ENCODE measurements at places on chromosomes 7 and 10.

GRCh38 chr10:117460846-117461765, 81.4 kb upstream of the EMX2 start:
- DNase-seq = no peak

GRCh38 chr10:98446151-98446660, 529 bp downstream of the HPS1 start:
- DNase-seq = no peak

GRCh38 chr10:132461683-132462231, 64.8 kb downstream of the PWWP2B start:
- DNase-seq = no peak

DNA sequence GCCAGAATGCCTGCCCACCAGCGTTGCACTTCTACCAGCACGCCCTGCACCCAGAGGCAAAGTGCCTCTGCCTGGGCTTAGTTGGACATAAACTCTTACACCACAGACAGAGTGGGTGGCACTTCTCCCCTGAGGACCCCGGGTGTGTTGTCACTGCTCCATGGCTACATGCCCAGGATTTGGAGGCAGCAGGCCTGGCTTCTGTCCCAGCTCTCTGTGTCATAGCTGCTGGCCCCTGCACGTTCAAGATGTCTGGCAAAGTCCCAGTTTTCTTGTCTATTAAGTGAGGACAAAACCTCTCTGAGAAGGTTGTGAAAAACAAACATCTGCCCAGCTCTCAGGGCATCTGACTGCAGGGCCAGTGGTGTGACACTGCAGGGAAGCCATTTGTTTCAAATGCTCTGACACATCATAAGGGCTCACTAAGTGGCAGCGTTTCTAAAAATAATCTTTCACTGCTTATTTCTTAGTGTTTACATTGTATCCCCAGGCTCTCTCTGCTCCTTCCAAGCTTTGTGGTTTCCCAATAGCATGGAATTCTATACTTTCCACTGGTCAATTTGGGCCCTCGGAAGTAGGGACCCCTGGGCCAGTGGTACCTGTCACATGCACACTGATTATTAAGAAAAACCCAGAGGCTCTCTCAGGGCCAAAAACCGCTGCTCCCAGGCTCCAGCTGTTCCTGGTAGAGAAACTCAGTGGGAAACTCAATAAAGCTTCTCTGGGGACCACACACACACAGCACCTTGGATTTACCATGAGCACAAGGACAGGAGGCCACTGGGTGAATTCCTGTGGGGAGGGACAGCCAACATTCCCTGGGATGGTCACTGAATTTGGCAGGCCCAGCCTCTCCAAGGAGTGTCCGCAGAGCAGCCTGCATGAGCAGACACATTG, 86.2 kb upstream of the ANLN start:
- DNase-seq = no peak

- no peak for DNase-seq
Observed at GRCh38 chr7:99344061-99344647, 18.5 kb downstream of the ARPC1A start.

- no peak for DNase-seq
Observed at GRCh38 chr10:3195286-3195685, 22.7 kb upstream of the PITRM1 start.

GRCh38 chr10:37680243-37680683, 177.1 kb downstream of the ZNF248 start:
- DNase-seq = no peak

DNA sequence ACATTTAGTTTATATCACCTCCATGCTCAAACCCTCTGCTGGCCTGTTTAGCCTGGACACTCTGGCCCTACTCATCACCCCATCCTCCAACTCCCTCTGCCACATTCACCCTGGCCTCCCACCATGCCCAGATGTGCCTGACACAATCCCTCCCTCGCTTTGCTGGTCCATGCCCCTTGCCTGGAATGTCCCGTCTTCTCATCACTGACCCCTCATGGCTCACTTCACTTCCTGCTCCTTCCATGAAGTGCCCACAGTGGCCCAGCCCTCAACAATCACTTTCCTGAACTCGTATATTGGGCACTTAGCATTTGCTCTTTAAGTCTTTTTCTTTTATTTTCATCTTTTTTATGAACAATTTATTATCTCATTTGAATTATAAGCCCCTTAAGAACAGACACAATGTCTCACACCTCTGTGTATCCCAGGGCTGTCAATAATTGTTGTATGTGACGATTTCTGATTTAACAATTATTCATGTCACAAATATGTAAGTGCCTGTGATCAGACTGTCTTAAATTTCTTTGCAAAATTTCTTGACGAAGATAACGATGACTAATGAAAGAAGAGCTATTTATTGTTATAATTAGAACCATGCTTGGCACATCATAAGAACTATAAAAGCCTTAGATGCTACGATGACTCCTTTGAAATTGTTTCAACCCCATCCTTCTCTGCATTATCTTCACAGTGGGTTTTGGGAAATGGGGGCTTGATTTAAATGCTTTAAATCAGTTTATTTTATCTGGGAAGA, 209.9 kb upstream of the YAE1 start:
- no peak for DNase-seq

GRCh38 chr7:150866932-150867564, 14.7 kb downstream of the AOC1 start:
- DNase-seq = no peak

DNA sequence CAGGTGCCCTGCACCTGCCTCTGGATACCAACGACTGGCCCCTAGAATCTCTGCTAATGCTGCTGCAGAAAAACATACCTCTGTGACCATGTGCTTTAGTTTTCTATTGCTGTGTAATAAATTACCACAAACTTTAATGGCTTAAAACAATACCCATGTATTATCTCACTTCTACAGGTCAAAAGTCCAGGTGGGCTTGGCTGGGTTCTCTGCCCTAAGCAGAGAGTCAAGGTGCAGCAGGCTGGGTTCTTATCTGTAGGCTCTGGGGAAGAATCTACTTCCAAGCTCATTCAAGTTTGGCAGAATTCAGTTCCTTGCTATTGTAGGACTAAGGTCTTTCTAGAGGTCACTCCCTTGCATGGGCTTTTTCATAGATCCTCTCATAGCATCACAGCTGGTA, 52.3 kb downstream of the CCDC71L start:
- DNase-seq = no peak

Data from CD4-positive, alpha-beta T cell treated with Interleukin-6 at 100 ng/mL for 8 hours (primary cell).